Lower lobe of right lung (tissue), 2 donors: ENCODE measurements at places on chromosomes 5 and 9. TPM values are rescaled to one million over a fixed set of nuclear protein-coding genes. Genes with fewer than 3 reads are reported as not detected.

The PHYKPL gene
- total RNA-seq, result 101 TPM

The SMU1 gene
- 20.5 TPM for total RNA-seq

The CARD9 gene
- total RNA-seq, result 15.0 TPM

The DMGDH gene
- 1.3 TPM for total RNA-seq

The SLC2A8 gene
- total RNA-seq, result 18.5 TPM

The CFAP90 gene
- 10.7 TPM for total RNA-seq
